Glutamatergic neuron (in vitro differentiated cells): ENCODE measurements at places on chromosomes 5 and 9. TPM values are rescaled to one million over a fixed set of nuclear protein-coding genes. Genes with fewer than 3 reads are reported as not detected.

DNA sequence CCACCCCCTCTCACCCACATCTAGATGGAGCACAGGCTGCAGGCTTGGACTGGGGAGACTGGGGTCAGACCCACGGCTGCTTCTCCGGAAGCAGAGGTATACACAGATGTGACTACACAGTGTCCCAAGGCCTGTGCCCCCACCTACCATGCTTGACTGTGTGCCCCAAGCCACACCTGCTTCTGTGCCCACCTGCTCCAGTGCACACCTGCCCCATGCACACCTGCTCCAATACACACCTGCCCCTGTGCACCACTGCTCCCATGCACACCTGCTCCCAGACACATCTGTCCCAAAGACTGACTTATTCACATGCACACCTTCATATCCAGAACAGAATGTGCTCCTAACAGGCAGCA is 5.5 kb upstream of the COL5A1 start:
- peaks cover 21% of the 10 kb centered on the region for H3K27me3 ChIP-seq
- no peak overlapping the region for H3K4me3 ChIP-seq
- no peak overlapping the region for H3K27ac ChIP-seq
- no peaks in the 10 kb centered on the region for H3K36me3 ChIP-seq
- peaks cover 5% of the 10 kb centered on the region for H3K4me1 ChIP-seq

DNA sequence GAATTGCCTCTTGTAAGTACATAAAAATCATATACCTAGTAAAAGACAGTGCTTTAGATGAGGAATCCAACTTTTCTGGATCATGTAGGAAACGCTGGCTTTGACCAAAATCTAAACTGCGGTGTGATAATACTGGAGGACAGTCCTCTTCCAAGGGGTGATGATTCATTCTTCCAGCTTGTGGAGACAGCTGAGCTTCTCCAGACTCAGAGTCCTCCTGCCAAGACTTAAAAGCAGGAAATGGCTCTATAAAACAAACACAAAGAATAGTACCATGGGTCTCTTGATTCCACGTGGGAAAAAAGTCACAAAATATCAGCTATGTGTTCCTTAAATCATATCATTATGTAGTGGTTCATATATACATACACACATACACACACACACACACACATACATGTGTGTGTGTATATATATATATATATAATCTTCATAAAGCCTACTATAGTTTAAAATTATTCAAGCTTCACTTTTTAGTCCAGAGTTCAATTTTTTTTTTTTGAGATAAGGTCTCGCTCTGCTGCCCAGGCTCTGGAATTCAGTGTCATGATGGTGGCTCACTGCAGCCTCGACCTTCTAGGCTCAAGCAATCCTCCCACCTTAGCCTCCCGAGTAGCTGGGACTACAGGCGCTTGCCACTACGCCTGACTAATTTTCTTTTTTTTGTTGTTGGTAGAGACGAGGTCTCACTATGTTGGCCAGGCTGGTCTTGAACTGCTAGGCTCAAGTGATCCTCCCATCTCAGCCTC is 65.0 kb downstream of the PKD2L2 start:
- H3K27me3 ChIP-seq, result no peaks in the 10 kb centered on the region
- H3K36me3 ChIP-seq, result no peaks in the 10 kb centered on the region
- DNase-seq, result no peak

- no peak for DNase-seq
- peaks cover 2% of the 10 kb centered on the region for H3K27me3 ChIP-seq
- no peak overlapping the region for H3K4me3 ChIP-seq
- no peaks in the 10 kb centered on the region for H3K36me3 ChIP-seq
- H3K27ac ChIP-seq, result no peak overlapping the region
Measured at GRCh38 chr9:74920944-74921626, 31.6 kb downstream of the C9orf40 start.

PCDHA11 gene
- 23.2 TPM for total RNA-seq
